HEK293T (cell line): ENCODE measurements at places on chromosomes 5 and 9.

GRCh38 chr5:56202483-56202882, 30.6 kb downstream of the ANKRD55 start:
- DNase-seq: no peak

DNA sequence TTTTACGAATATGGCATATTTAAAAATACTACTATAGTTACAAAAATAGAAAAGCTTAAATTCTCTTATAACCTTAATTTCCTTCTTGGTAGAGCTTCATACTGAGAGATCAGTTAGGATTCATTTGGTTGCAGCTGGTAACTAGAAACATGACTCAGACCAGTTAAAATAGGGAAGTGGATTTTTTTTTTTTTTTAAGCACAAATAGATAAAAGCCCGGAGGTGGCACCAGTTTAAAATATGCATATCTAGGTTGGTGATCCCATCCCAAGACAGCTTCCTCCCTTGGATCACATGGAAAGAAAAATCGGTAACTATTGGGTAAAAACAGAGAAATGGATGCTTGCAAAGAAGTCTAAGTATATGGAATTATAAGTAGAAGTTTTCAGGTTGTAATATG, 1634.3 kb downstream of the MAT2B start:
- no peak for DNase-seq

DNA sequence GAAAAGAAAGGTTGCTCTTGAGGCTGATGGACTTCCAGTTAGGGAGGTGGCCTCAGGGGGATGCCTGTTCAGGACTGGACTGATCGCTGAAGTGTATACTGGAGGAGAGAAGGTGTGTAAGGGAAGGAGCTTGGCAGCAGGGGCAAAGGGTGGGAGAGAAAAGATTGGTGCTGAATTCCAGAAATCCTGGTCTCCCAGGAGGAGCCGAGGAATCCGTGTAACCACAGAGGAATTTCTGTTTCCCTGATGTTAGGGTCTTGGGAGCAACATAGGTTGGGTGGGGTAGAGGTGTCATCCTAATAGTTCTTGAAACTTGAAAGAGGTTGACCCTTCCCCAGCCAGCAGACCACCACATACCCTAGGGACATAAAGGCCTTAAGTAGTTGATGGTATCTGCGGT, 88.9 kb upstream of the PTPN3 start:
- no peak for DNase-seq

DNA sequence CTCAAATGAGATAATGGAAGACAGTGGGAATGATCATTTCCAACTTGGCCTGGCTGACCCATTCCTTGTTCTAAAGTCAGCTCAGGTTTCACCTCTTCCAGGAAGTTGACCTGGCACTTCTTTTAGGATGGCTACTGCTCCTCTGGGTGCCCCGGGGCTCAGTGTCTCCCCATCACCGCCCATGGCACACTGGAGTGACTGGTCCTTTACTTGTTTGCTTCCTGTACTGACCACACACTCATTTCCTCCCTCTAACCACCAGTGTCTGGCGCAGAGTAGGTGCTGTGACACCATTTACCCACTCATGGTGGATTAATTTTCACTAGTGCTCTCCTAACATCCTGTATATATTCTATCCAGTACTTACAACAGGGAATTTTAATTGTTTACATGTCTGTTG, 183.5 kb downstream of the CDK5RAP2 start:
- no peak for DNase-seq
